ENCODE measurements at places on chromosomes 13 and 19.

- DNase-seq: no peak
Observed at GRCh38 chr13:102460806-102461205, 59.0 kb upstream of the FGF14 start.

- DNase-seq: no peak
Observed at GRCh38 chr13:95552539-95553441, at the start of gene CLDN10. TSS of gene CLDN10 (plus strand) at chr13:95552720. CDS start at chr13:95552754, 34 bp downstream.

DNA sequence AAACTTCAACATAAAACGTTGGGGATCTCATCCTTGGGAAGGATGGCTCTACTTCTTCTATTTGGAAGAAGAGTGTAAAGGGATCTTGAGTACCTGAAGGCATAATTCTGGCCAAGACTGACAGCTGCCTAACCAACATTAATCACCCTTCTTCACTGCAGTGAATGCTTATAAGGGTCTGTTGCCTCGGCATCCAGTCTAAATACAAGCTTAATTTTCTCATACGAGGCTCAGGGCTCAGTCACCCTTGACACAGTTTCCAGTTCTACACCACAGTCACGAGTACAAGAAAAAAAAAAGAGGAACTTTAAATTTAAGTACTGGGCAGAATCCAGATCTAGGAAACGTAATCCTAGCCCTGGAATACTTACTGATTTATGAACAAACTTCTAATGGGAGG lies 9.0 kb downstream of the FPR3 start:
- no peak for DNase-seq

- no peak for DNase-seq
Observed at GRCh38 chr19:18532168-18532890, 10.5 kb upstream of the ELL start.

- DNase-seq: no peak
Observed at GRCh38 chr13:36848199-36848982, 29.4 kb downstream of the RFXAP start.

- DNase-seq: no peak
Observed at GRCh38 chr19:5889288-5889971, 14.2 kb downstream of the NDUFA11 start.

DNA sequence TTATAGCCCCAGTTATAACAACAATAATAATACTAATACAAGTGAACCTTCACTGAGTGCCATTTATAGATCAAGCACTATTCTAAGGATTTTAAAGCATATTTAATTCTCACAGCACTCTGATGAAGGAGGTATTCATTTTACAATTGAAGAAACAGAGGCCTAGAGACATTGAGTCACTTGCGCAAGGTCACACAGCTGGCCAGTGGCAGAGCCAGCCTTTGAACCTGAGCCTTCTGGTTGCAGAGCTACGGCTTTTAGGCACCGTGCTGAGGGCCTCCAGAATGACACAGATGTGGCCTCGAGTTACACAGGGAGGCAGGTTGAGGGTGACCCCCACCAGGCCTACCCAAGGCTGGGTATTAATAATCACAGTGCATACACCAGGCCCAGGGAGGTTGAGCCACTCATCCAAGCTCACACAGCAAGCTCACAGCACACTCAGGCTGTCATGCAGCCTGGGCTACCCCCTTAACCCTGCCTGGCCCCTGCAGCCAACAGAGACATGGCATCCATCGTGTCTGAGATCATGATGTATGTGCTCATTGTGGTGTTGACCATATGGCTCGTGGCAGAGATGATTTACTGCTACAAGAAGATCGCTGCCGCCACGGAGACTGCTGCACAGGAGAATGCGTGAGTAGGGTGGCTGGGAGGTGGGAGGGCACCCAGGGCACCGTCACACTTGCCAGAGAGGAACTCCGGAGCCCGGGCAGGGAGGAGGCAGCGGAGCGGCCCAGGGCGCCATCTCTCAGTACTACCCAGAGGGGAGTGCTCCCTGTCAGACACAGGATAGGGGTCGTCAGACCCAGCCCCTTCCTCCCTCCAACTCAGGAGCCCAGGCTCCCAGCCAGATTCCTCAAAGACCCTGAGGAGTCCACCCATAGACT lies 2.7 kb upstream of the HPN start:
- DNase-seq: no peak

DNA sequence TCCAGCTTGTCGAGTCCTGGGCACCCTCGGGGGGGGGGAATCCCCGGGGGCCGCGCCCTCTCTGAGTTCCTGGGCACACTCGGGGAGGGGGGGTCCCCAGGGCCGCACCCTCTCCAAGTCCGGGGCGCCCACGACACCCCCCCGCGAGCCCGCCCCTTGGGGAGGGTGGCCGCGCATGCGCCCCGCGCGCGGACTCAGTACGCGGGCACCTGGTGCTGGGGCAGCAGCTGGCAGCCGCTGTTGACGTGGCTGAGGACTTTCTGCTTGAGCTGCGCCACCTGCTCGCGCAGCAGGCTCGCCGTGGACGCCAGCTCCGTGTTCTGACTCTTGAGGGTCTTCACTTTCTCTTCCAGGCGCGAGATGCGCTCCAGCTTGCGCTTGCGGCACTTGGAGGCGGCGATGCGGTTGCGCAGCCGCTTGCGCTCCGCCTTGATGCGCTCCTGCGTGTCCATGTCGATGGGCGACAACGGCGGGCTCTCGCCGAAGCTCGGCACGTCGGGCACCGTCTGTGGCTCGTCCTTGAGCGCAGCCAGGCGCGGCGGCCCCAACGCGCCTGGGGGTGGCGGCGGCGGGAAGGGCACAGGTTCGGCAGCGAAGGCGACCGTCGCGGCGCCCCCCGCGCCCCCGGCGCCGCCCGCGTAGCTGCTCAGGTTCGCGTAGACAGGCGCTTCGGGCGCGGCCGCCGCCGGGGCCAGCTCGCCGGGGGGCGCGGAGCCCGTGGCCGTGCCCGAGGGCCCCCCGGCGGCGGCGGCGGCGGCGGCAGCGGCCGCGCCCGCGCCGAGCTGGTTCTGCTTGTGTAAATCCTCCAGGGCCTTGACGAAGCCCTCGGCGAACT lies 958 bp downstream of the JUND start:
- DNase-seq: peak; percentile 80

DNA sequence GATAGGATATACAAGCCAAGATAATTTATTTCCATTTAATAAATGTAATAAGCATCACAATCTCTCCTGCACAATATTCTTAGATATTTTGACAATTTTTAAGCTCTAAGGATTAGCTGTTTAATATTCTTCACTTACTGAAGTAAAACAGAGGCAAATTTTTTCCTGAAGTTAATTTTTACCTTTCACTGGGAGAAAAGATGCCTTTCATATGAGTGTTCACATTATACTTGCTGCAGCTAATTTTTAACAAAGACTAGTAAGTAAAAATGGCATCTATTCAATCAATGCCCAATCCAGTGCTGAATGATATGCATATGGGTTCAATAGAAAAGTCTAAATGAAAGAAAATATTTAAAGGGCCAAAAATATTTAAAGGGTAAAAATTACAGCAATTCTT lies 377.2 kb upstream of the GPC6 start:
- no peak for DNase-seq

DNA sequence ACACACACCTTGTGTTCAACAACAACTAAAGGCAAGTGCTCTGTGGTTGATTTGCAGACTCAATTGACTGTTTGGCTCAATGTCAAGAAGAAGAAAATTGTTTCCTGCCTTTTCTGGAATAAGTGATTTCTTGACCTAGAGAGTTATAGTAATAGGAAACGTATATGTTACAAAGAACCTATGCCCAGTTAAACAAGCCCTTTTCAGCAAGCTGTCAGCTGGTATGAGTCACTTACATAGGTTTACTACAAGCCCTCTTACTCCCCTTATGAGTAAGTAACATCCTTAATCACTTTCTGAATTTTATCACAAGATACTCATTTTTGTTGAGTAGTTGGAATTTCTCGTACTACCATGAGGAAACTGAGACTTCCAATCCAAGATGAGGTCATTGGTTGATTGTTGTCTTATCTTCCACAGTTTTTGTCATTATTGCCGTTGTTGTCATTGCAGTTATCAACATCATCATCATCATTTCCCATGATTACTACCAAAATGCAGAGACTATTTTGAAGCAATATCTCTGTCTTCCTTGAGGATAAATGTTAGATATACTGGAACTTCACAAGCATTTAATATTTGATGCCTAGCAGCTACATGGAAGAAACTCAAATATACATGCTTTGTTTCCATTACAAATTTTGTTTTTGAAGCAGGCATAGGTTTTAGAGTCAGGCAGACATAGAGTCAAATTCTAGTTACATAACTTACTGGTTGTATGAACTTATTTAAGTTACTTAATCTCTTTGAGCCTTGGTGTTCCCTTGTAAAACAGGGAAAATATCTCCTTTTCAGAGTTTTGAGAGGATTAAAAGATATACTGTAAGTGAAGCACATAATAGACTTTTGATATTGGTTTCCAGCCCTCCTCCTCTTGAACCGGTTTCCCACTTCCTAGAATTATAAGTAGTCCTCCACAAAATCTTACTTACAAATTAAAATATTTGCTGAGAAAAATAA lies 106.0 kb downstream of the RAP2A start:
- no peak for DNase-seq

DNA sequence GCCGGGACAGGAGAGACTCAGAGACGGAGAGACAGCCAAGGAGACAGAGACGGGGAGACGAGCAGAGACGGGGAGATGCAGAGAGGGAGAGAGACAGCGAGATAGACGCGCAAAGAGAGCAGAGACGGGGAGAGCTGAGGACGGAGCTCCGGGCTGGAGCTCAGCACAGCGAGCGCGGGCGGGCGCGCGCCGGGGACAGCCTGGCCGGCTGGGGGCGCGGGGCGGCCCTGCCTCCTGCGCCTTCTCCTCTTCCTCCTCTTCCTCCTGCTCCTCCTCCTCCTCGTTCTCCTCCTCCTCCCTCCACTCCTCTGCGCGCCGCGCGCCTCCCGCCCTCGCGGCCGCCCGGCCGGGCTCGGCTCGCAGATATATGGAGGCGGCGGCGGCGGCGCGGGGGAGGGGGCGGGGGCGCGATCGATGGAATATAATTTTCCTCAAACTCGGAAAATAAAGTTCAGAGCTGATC lies at the start of gene ERFL:
Gene ERFL, minus strand, starts transcription at position 229 of the 463 bp plus-strand sequence. CDS start 15,530 bp downstream, outside the sequence.
- DNase-seq: no peak

GRCh38 chr13:76656500-76656899 lies 229.7 kb downstream of the KCTD12 start:
- no peak for DNase-seq

DNA sequence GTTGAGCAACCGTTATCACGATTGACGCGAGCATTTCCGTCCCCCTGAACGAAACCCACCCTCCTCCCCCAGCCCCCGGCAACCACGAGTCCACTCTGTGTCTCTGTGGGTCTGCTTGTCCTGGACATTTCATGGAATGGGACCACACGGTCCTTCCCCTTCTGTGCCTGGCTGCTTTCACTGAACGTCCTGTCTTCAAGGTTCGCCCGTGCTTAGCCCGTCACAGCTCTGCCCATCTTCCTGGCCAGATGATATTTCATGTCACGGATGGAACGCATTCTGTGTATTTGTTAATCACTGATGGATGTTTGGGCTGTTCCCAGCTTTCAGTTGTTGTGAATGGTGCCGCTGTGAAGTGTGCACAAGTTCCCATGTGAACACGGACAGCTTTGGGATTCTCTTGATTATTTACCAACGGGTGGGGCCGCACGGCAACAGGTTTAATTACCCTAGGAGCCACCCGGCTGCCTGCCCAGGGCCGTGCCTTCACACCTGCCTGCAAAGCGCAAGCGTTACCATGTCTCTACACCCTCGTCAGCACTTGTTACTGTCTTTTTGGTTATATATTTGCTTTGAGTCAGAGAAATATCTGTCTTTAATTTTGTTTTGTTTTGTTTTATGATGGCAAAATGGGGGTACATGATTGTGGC lies 42.5 kb downstream of the RASA3 start:
- no peak for DNase-seq

- no peak for DNase-seq
Observed at GRCh38 chr13:106981051-106981450, 413.1 kb upstream of the ARGLU1 start.

- peak; percentile 45 for DNase-seq
Observed at GRCh38 chr19:5345895-5346386, 5.3 kb upstream of the PTPRS start.

DNA sequence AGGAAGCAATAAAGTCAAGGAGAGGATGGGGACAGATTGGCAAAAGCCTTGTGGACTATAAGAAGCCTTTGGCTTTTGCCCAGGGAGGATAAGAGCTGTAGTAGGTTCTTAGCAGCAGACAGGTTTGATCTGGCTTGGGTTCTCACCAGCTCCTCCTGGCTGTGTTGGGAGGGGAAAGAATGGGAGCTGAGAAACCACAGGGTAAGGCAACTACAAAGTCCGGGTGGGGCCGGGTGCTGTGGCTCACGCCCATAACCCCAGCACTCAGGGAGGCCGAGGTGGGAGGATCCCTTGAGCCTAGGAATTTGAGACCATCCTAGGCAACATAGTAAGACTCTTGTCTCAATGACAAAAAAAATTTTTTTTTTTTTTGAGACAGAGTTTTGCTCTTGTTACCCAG lies 20.6 kb downstream of the NECTIN2 start:
- DNase-seq: no peak

GRCh38 chr13:59103004-59103768 lies 1060.5 kb downstream of the DIAPH3 start:
- DNase-seq: no peak

DNA sequence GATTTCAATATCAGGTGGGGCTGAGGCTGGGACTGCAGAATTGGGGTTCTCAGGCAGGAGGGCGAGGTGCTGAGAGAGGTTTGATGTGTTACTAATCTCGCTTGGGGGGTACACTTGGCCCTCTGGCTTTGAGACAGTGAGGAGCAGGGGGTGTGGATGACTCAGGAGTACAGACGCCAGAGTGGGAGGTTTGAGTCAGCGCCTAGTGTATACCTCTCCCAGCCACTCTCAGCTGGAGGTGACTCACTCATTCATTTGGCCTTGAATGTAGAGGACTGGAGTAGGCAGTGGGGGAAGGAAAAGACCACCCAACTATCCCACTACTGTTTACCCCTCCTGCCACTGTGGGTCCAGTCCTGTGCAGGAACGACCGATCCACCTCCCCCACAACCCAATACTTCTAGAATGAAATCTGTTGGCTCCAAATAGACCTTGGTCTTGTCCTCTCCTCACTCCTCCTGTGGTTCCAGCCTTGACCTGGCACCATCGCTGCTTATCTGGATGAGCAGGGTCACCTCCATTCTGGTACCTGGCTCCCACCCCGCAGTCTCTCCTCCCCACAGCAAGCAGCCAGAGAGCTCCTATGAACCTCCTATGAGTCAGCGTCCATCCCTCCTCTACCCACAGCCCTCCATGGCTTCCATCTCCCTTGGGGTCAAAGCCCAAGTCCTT lies 20.1 kb upstream of the ZNRF4 start:
- peak; percentile 33 for DNase-seq

DNA sequence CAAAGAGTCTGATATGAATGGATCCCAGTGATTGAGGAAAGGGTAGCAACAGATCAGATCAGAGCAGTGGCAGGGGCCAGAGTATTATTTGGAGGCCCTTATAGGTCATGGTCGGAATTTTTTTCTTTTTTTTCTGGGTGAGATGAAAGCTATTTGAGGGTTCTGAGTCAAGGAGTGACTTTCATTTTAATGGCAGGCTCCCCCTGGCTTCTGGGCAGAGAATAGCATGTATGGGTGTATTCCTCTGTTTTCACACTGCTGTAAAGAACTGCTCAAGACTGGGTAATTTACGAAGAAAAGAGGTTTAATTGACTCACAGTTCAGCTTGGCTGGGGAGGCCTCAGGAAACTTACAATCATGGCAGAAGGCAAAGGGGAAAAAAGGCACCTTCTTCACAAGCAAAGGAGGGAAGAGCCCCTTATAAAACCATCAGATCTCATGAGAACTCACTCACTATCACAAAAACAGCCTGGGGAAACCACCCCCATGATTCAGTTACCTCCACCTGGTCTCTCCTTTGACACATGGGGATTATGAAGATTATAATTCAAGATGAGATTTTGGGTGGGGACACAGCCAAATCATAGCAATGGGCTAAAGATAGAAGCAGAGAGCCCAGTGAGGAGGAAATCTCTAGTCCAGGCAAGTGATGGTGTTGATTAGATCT lies 3.0 kb upstream of the SLC6A16 start:
- no peak for DNase-seq

- DNase-seq: no peak
Observed at GRCh38 chr19:34596989-34597388, 80.0 kb downstream of the SCGB2B2 start.

Measured in NK-92 treated with Interleukin-12 subunit alpha and Interleukin-12 subunit beta, amount 100 ng/mL, for 24 hours (cell line).